ENCODE measurements at places on chromosomes 3 and 15.

GRCh38 chr3:77053795-77054194 is 13.9 kb downstream of the ROBO2 start:
- no peak for DNase-seq

GRCh38 chr3:197878427-197878826 is 71.6 kb upstream of the RPL35A start:
- DNase-seq = no peak

DNA sequence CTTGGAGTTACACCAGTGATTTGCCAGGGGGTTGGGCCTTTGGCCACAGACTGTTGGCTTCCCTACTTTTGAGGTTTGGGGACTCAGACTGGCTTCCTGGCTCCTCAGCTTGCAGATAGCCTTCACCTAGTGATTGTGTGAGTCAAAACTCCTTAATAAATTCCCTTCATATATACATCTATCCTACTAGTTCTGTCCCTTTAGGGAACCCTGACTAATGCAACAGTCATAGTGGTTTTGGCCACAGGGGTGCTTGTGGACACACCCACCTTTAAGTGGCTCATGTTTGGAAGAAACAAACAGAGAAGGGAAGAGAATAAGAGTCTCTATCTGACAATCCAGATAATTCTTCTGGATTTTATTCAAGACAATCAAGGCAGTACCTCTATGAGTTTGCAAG is 457.7 kb downstream of the EPHA3 start:
- DNase-seq = no peak

GRCh38 chr3:99325402-99325801 is 313.0 kb upstream of the COL8A1 start:
- DNase-seq = no peak

DNA sequence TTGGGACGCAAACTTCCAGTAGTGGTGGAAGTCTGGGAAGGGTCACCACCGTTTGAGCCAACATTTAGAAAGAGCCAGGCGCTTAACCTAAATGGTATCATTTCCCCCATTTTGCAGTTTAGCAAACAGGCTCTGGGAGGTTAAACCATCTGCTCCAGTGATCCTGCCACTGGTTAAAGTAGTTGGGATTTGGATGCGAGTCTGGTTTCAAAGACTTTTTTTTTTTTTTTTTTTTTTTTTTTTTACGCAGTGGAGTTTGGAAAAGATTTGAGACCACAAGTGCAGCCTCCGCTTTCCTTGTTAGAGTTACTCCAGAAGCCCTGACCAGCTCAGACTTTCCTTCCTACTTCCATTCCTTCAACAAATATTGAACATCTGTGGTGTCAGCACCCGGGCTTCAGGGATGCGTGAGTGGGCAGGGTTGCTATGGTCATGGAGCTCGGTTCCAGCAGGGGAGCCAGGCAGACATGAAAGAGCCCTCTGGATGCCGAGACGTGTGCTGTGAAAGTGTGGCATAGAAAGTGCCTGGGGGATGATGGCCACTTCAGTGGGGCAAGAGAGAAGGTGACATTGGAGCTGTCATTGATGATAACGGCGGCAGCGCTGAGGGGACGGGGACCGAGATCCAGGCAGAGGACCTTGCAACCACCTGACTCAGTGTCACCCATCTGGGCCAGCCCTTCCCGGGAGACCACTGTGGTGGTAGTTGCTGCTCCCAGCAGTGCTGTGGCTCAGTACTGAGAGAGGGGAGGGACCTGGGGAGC is 1.1 kb upstream of the RNU6-1 start:
- no peak for DNase-seq

- no peak for DNase-seq
Observed at GRCh38 chr15:77983708-77984445, 93.6 kb downstream of the TBC1D2B start.

- DNase-seq = no peak
Observed at GRCh38 chr3:119585208-119585607, 5.9 kb downstream of the ADPRH start.

DNA sequence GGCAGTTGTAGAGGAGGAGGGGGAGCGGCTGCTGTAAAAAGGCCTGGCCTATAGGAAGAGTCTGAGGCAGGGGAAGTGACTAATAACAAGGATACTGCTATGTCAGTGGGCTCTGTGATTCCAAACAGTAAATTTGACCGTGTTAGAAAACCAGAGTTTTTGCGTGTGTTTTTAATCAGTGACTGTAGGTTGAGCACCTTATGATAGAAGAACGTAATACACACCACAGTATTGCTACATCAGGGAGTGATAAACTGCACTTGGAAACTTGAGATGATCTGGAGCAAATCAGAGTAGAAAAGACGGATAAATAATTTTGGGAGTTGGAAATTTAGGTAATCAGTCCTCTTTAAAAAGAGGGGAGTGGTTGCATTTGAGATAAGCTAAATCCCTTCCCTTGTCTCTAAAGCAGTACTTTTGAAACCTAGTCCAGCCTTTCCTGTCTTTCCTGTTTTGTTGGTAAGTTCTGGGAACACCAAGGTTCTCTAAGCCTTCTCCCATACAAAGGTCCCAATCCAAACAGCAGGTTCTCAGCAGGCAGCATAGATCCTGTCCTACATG is 130.5 kb upstream of the NR2E3 start:
- no peak for DNase-seq
